SJCRH30 (cell line): ENCODE measurements at places on chromosomes 1 and 21.

DNA sequence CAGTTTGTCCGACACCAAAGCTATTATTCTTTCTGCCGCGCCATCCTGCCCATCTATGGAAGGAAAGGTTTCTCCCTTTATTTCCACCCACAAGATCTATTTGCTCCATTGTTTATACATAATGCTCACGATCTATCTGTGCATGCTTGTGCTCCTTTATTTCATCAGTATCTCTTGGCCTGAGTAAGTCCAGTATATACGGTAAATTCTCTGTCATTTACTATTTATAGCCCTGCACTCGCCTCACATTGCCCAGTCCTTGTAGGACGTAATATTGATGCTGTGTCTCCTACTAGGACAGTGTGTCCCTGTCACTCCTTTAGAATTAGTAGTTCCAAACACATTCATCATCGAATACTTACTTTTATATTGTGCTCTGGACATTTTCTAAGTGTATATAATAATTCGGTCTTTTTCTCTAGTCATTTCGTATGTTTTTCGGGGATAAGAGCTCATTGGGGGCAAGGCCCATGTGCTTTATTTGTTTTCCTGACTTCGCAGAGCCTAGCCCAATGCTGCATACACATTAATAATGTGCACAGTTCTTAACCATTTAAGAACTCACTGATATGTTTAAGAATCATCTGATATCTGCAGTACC is 3.1 kb upstream of the NID1 start:
- DNase-seq = no peak

DNA sequence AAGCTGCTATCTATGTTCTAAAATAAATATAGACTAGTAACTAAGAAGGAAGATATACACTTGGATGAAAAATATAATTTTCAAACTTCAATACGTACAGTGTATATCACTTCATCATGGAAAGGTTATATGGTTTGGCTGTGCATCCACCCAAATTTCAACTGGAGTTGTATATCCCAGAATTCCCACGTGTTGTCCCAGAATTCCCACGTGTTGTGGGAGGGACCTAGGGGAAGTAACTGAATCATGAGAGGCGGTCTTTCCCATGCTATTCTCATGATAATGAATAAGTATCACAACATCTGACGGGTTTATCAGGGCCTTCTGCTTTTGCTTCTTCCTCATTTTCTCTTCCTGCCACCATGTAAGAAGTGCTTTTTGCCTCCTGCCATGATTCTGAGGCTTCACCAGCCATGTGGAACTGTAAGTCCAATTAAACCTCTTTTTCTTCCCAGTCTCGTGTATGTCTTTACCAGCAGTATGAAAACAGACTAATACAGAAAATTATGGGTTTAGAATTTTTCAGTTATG is 10.7 kb downstream of the NEGR1 start:
- no peak for DNase-seq

DNA sequence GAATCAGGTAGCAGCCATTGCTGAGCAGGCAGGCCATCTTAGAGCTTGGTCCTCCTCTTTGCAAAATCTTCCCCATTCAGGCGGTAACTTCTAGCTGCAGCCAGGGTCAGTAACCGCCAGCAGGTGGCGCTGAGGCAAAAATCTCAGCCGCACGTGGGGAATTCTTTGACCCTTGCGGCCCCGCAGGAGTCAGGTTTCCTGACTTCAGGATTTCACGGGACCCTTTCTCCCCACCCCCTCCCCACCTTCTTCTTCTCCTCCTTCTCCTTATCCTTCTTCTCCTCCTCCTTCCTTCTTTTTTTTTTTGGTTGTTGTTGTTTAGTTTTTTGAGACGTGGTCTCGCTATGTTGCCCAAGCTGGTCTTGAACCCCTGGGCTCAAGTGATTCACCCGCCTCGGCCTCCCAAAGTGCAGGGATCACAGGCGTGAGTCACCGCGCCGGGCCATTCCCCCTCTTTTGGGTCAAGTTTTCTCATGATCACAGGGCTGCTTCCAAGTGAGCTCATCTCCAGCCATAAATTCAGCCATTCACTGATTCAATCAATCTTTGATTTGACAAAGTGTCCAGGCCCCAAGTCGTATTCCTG is 33.4 kb upstream of the TENT5B start:
- DNase-seq = peak; percentile 56

DNA sequence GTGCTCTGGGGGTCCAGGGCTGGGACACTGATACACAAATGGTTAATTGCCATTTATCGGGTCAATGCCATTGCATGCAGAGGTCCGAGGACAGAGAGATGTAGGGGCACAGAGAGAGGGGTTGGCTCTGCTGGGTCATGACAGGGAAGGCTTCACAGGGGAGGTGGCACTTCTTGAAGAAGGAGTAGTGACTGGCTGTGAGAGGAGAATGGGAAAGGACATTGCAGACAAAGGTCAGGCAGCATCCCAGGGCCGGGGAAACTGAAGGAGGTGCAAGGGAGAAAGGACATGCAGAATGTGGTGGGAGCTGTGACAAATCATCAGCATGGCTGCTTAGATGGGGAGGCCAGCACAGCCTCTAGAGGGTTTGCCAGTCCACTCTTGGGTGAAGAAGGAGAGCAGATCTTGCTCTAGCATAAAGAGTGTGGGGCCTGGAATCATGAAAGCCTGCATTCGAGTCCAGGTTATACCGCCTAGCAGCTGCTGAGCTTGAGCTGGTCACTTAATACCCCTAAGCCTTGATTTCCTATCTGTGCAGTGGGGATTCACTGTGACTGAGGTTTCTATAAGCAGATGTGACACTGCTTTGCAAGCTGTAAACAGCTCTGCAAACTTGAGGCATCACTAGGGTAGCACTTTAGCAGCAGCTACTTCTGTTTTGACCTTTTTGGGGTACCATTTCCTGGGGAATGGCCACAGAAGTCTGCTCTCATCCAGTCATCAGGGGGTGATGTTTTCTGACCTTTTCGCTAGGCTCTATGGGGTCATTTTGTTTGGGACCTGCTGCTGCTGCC is 59.2 kb upstream of the EPS8L3 start:
- no peak for DNase-seq

GRCh38 chr1:33060579-33061083 is 20.3 kb upstream of the AZIN2 start:
- DNase-seq = peak; percentile 99

DNA sequence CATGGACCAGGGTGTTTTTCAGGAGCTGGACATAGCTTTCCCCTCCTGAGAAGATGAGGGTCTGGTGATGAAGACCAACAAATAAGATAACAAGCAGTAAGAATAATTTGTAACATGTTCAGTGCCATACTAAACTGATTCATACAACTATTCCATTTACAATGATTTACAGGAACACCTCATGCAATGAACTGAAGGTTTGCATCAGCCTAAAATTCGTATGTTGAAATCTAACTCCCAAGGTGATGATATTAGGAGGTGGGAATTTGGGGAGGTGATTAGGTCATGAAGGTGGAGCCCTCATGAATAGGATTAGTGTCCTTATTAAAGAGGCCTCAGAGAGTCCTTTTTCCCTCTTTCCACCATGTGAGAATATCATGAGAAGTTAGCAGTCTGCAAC is 15.9 kb upstream of the NIBAN1 start:
- DNase-seq = no peak

DNA sequence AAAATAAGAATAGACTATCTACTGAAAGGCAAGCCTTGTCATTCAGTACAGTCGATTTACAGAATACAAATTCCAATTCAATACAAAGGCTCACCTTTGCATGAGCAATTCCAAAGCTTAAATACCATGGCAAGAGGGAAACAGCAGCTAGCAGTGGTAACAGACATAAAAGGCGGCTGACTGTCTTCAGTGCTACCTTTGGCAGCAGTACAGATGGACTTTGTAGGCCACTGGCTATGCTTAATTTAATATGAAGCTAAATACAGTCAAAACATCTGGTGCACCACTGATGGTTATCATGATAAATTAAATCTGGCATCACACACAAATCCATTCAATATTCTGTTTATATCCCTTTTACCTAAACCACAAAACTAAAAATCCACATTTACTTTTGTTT is 62.4 kb downstream of the RERE start:
- peak; percentile 37 for DNase-seq

- DNase-seq = no peak
Measured at GRCh38 chr1:205714190-205714905, 34.0 kb upstream of the SLC45A3 start.

GRCh38 chr1:221031458-221032203 is 152.4 kb downstream of the HLX start:
- DNase-seq = no peak

DNA sequence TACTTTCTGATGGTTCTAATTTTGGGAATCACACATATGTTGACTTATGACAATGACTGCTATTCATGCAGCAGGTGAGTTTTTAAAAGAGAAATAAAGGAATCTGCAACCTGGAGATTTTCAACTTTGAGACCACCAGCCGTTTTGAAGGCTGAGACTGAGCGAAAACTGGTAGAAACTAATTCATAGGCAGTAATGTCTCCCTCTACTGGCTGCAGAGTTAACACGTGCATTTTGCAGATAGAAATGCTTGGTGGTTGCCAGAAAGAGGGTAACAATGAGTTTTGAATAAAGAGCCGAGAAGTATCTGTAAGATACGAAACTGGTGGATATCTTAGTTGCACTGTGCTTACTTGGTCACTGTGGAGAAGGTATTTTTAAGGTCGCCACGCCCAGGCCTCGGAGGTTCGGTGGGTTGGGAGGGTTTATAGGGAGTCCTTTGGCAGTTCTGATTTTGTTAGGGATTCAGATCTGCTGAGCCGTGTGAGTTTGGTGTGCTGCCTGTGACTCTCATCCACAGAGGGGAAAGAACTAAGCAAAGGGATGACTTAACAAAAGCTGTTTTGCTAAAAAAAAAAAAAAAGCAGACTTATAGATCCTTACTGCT is 83.0 kb downstream of the RYR2 start:
- peak; percentile 45 for DNase-seq

DNA sequence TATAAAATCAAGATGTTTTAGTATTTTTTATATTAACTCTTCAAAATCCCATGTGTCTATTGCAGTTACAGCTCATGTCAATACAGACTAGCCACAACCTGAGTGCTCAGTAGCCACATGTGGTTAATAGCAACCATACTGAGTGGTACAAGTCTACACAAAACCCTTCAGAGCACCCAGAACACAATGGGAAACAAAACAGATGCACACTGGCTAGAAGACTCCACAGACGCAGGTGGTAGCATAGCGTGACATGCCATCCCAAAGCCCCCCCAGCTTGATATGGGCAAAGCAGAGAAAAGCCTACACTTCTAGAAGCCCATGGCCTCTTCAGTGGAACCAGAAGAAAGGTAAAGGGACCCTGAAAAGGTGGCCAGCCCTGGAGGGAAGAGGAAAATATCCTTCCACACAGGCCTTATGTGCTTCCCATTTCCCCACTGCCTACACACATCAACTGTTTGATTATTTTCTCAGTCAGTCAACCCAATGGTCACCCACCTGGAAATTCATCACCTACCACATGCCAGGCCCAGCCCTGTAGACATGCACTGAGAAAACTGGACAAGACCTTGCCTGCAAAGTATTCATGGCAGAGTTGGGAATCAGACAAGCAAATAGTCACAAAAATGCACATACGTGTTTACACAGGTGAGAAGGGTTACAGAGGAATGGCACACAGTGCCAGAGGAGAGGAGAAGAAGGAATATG is 175.0 kb downstream of the VAV3 start:
- no peak for DNase-seq

GRCh38 chr1:72286401-72286800 is 4.1 kb upstream of the NEGR1 start:
- no peak for DNase-seq

- DNase-seq = no peak
Measured at GRCh38 chr21:38857152-38857825, 51.6 kb downstream of the ETS2 start.

DNA sequence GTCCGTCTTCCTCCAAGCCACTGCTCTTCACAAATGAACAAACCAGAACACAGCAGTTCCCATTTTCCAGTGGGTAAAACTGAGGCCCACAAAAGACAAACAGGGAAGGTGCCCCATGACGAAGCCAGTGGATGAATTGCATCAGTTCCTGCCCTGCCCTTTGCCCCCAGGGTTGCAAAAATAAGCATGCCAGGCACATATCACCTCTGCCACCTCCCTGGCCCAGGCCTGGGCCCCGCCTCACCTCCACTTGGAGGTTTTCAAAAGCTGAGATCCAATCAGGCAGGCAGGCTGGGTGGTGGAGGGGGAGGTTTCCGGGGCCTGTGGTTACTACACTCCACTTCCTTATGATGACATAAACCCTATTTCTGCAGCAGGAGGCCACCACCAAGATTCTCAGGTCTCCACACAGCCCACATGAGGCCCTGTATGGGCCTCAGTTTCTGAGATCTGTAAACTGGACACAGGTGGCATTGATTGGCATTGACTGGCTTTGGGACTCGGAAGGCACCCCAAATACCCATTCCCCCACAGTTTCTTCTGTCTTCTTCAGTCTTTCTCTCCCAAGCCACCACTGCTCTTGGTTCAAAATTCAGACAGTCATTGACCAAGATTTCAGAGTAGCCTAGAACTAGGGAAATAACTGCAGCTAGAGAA is 4.1 kb downstream of the KIF21B start:
- DNase-seq = no peak

- no peak for DNase-seq
Measured at GRCh38 chr1:96482616-96483015, 239.0 kb upstream of the PTBP2 start.

DNA sequence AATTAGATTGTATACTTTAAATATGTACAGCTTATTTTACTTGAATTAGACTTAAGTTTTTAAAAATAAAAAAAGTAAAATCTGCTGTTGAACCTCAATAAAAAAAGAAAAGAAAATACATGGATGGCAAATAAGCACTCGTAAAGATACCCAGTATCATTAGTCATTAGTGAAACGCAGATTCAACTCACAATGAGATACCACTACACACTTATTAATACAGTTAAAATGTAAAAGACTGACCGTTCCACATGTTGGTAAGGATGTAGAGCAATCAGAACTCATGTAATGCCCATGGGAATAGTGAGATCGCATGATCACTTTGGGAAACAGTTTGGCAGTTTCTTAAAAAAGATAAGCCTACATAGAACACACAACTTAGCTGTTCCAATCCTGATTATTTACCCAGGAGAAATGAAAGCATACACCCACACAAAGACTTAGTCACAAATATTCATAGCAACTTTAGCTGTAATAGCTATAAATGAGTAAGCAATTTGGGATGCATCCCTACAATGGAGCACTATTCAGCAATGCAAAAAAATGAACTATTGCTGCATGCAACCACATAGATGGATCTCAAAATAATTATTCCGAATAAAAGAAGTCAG is 7.3 kb downstream of the SH2D1B start:
- DNase-seq = no peak

GRCh38 chr1:150575072-150575489 is 4.3 kb downstream of the MCL1 start:
- DNase-seq = no peak

GRCh38 chr21:45590726-45591618 is 48.7 kb upstream of the SLC19A1 start:
- no peak for DNase-seq

- no peak for DNase-seq
Measured at GRCh38 chr1:34736692-34737091, 18.2 kb upstream of the GJB5 start.

DNA sequence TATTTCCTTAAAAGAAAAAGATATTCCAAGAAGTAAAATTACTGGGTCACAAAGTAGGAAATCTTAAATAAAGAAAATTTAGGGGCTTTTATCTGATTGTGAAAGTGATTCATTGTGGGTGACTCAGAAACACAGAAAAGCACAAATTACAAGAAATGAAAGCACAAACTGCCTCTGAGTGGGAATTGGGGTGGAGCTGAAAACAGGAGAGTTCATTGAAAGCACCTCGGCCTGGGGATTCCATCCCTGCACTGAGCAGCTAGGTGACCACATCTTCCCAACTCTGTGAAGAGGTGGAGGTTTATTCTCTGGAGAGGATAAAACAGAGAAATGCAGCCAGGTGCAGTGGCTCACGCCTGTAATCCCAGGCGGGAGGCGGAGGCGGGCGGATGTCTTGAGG is 7.4 kb downstream of the GJA4 start:
- no peak for DNase-seq
